ENCODE measurements at places on chromosomes 12 and 14.

DNA sequence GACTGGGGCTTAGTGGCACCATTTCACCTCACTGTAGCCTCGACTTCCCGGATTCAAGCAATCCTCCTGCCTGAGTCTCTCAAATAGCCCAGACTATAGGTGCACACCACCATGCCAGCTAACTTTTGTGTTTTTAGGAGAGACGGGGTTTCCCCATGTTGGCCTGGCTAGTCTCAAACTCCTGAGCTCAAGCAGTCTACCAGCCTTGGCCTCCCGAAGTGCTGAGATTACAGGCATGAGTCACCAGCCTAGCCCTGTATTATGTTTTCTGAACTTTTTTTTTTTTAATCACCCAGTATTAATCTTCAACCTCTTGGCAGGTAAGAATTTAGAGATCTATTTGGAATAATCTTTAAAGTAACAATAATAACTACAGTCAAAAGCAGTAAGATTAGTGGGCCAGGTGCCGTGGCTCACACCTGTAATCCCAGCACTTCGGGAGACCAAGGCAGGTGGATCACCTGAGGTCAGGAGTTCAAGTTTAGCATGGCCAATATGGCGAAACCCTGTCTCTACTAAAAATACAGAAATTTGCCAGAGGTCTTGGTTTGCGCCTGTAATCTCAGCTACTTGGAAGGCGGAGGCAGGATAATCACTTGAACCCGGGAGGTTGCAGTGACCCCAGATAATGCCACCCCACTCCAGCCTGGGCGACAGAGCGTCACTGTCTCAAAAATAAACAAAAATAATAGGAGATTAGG, 8.6 kb downstream of the NANOG start:
- DNase-seq, result no peak

DNA sequence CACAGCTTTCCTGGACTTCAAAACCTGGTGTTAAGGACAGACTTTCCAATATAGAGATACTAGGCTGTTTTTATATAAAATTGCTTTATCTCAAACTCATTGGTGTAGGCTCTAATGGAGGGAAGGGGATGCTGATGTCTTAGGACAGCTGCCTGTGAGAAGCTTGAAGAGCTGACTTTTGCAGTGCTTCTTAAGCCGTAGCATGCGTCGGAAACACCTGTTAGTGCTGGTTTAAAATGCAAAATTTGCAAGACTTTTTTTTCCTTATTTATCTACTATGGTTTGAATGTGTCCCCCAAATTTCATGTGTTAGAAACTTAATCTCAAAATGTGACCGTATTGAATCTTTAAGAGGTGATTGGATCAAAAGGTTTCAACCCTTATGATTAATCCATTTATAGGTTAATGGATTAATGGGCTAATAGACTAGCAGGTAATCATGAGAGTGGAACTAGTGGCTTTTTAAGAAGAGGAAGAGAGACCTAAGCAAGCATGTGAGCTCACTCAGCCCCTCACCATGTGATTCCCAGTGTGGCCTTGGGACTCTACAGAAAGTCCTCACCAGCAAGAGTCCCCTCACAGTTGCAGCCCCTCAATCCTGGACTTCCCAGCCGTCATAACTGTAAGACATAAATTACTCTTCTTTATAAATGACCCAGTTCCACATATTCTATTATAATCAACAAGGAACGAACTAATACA, 60.9 kb upstream of the FUT8 start:
- DNase-seq, result no peak

- no peak for DNase-seq
Measured at GRCh38 chr12:90211017-90211416, 502.4 kb upstream of the ATP2B1 start.

- no peak for DNase-seq
Measured at GRCh38 chr14:66483322-66483721, 2.8 kb upstream of the CCDC196 start.

- no peak for DNase-seq
Measured at GRCh38 chr14:95133282-95133681, 24.0 kb downstream of the DICER1 start.

DNA sequence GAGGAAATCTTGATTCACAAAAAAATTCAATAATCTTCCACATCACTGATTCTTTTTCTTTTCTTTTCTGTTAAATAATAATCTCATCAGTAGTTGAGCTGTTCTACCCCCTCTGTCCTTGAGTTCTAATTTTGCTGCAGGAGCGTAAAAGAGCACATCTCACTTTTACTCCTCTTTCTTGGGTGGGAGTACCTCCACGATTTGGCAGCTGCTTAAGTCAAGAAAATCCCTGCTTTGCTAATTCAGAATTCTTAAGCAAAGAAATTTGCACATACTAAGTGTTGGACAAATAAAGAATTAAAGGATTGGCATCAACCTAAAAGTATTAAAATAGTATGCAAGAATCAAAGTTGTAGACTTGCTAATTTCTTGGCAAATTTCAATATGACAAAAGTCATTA, 128.8 kb downstream of the PRKD1 start:
- no peak for DNase-seq

DNA sequence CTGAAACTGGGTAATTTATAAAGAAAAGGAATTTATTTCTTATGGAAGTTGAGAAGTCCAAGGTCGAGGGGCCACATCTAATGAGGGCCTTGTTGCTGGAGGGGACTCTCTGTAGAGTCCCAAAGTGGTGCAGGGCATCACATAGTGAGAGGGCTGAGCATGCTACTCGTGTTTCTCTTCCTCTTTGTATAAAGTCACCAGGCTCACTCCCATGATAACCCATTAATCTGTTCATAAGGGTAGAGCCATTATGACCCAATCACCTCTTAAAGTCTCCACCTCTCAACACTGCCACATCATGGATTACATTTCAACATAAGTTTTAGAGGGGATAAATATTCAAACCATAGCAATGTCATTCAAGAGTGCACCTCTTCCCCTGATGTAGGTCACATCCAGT, 79.1 kb upstream of the ATP2B1 start:
- DNase-seq, result no peak

GRCh38 chr14:33545696-33546095, 405.2 kb downstream of the EGLN3 start:
- DNase-seq, result no peak

DNA sequence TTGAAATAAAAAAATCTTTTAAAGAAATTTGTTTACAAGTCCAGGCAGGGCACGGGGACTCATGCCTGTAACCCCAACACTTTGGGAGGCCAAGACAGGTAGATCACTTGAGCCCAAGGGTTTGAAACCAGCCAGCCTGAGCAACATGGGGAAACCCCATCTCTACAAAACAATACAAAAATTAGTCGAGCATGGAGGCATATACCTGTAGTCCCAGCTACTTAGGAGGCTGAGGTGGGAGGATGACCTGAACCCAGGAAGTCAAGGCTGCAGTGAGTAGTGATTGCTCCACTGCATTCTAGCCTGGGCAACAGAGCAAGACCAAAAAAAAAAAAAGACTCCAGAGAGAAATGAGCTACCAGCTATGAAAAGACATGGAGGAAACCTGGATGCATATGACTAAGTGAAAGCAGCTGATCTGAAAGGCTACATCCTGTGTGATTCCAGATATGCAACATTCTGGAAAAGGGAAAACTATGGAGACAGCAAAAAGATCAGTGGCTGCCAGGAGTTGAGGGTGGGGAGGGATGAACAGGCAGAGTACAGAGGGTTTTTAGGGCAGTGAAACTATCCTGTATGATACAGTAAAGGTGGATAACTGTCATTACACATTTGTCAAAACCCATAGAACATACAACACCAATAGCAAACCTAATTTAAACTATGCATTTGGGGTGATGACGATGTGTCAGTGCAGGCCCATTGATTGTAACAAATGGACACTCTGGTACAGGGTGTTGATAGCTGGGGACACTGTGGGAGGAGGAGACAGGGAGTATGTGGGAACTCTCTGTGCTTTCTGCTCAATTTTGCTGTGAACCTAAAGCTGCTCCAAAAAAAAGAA, 59.9 kb downstream of the PRKAB1 start:
- no peak for DNase-seq

GRCh38 chr14:60245380-60246177, 3.4 kb upstream of the PPM1A start:
- no peak for DNase-seq

DNA sequence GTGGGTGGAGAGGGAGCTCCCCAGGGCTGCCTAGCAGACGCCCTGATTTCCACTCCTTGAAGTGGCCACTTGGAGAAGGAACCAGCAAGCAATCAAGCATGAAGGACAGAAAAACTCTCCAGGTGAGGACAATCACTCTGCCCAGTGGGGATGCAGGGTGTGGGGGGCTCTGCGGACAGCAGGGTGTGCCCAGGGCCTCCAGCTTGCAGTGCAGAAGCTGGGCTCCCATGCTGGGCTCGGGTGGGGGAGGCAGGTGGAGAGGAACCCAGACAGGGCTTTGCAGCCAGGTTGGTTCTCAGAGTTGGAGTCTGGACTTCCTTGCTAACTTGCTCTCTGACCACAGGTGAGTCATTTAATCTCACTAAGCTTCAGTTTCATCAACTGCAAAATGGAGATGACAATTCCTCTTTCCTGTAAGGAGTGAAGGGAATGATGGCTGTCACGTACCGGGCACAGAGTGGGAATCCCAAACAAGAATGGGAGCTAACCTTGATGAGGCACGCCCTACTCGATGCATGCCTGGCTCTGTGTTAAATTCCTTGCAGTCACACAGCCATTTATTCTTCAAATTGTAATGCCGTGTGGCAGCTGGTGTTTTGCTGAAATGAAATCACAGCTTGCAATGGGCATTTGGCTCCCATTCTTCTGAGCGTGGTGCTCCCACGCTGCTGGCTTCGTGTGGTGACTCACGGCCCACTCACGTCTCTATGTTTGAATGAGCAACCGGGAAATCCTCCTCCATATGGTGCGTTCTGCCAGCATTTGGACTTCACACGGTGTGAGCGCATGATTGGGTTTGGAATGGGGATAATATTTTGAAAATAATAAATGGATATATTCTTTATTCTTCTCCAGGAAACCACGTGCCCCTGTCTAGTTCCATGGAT, 75.2 kb downstream of the PRIMA1 start:
- no peak for DNase-seq

- DNase-seq, result no peak
Measured at GRCh38 chr12:1022032-1022970, 31.3 kb downstream of the ERC1 start.

DNA sequence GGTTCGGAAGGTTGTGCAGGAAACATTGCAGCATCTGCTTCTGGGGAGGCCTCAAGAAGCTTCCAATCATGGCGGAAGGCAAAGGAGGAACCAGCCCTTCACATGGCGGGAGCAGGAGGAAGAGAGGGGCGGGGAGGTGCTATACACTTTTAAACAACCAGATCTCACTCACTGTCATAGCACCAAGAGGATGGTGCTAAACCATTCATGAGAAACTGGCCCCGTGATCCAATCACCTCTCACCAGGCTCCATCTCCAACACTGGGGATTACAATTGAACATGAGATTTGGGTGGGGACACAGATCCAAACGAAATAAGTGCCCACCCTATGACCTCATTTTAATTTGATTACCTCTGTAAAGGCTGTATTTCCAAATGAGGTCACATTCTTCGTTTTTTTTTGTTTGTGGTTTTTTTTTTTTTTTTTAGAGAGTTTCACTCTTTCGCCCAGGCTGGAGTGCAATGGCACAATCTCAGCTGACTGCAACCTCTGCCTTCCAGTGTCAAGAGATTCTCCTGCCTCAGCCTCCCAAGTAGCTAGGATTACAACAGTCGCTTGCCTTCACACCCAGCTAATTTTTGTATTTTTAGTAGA, 11.4 kb upstream of the ORAI1 start:
- no peak for DNase-seq

DNA sequence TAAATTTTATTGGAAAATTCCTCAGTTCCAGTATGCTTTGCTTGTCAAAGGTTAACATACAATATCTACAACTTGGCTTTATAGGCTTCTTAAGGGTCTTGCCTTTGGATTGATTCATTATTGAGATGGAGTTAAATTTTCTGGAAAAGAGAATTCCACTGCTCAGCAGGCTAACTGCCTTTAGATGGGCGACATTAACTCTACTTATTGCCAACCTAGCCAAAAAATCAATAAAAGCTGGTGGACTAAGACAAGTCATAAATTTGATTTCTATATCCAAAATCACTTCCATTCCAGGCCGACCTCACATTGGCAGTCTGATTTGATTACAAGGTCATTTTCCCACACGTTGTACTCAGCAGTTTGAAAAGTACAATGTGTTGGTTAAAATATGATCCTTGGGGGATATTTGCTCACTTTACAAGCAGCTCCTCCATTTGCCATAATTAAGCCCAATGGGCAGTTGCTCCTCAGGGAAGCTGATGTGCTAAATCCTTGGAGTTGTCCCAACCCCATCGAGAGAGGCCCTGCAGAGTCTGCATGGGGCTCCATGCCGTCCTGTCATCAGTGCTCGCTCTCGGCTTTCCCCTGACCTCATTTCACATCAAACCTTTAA, 36.1 kb upstream of the CRY1 start:
- DNase-seq, result no peak

- peak; percentile 24 for DNase-seq
Measured at GRCh38 chr14:68232300-68233055, 412.9 kb downstream of the RAD51B start.

DNA sequence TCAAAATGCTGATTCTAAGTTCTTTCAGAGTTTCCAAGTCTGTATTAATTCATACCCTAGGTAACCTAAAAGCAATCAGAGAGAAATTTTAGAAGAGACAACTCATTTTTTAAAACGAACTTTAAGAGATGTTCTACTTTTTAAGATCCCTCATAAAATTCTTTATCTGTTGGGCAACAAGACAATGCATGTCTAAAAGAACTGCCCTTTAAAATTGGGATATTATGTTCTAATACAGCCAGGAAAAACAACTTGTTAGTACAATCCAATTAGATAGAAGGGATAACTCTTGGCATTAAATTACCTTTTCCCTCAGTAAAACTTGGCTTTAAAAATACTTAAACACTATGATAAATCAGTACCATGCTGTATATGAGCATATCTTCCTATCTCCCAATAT, 15.6 kb downstream of the DICER1 start:
- DNase-seq, result no peak
